Cortex of kidney (tissue), 1 donor: ENCODE measurements at places on chromosomes 5 and 9.

DNA sequence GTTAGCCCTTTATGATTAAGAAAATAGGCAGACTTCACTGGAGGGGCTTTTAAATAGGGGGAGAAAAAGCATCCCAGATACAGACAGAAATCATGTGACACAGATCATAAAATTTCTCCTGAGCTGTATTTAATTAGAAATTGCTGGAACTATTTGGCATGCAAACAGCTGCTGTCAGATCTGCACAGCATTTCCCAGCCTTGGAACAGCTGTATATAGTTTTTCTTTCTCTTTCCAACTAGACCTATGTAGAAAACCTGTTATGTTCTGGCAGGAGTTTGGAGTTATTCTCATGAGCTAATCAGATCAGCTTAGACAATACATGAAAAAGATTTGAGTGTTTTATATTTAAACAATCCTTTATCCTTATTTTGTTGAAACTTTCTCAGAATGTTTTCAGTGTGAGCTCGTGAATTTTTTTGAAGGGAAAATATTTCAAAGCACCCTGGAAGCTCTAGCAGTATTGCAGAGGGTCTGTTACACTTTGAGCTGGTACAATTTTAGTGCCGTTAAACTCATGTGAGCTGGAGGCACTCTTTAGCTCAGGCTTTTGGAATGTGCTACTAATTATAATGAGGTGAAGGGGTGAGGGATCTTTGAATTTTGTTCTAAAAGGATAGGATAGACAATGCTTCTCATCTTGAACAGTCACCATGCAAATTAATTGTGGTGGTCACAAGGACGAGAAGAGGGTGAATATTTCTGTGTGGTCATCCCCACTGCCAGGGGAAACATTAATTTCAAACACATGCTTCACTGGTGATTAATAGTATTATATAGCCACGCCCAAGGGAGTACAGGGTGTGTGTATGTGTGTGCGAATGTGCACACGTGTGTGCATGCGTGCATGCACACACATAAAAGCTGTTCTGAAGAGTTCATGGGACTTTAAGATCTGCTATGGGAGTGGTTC, 239.4 kb upstream of the FBXL7 start:
- no peak for DNase-seq

DNA sequence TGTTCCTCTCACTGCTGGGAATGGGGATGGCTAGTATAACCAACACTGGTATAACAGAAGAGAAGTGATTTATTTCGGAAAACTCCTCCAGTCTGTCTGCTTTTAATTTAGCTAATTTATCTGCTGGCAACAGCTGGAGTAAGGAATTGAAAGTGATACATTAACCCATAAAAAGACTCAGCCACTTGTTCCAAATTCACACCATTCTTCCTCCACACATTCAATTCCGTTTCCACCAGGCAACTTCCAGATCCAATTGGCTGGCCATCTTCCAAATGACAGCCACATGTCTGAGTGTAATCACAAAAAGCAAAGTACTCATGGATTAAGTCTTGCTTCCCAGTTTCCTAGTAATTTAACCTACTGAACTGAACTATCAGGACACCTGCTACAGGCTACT, 77.1 kb upstream of the RETREG1 start:
- DNase-seq = no peak

GRCh38 chr9:13555516-13555915, 276.0 kb upstream of the MPDZ start:
- no peak for DNase-seq

- no peak for DNase-seq
Observed at GRCh38 chr5:73238873-73239272, 65.9 kb downstream of the TMEM174 start.

DNA sequence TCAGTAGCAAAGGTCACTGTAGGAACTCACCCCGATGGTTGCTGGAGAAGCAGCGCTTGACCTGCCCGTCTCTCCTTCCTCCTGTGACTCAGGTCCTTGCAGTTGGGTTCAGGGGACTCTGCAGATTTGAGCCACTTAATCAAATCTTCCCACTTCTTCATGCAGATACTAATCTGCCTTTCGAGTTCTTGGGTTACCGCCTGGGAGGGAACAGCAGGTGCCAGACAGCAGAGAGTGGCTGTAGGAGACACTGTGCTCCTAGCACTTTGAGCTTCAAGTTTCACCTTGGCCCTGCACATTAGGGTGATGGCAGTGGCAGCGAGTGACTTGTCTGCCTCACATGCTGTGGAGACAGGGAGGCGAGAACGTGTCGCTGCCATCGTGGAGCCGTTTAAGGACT, 478.3 kb downstream of the PSAT1 start:
- no peak for DNase-seq

- no peak for DNase-seq
Observed at GRCh38 chr9:3495855-3496254, 29.9 kb downstream of the RFX3 start.

DNA sequence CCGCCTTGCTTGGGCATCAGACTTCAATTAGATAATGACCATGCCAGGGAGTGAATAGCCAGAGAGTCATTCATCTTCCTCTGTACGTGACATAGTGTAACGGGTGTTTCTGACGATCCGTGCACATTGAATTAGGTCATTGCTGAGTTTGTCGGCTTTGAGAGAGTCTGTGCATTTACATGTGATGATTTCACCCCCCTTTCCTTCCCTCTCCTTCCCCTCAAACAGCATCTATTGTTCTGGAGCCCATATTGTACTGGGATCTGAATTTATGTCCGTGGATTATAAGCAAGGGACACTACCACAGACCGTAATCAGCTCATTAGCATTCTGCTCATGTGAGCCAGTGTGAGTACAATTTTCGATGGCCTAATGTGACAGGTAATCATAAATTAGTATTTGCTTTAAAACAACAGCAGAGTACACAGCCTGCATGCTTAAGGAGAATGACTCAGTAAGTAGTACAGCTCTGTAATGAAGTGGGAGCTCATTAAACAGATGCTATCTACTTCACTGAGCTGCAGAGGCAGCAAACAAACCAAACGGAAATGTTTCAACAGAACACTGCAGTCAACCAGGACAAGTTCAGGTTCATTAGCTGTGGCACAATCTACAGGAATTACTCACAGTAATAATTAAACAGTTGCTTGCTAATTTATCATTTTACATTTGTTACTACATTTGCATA, 302.1 kb downstream of the CSNK1G3 start:
- DNase-seq = no peak

- no peak for DNase-seq
Observed at GRCh38 chr5:143691945-143692290, 120.0 kb upstream of the HMHB1 start.

DNA sequence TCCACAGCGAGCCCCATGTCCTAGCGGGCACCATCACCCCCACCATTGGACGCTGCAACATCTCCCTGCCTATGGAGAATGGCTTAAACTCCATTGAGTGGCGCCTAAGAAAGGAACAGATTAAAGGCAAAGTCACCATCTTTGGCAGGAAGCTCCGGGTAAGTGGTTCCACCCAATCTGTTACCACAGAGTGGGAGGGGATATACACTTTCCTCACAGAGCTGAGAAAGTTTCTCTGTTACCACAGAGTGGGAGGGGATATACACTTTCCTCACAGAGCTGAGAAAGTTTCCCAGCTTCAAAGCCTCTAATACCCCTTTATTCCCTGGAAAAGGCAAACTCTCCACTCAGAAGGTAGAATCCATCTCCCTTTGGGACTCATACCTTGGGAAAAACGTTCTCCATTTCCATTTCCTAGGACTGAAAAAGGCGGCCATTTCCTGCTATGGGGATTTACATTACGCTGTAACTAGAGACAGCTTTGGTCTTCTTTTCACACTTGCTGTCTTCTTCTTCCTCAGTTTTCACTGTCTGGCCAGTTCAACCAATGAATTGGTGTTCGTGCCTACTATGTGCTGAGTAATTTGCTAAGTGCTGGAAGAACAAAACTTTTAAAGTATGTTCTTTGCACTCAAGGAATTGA, 63.4 kb upstream of the WWC1 start:
- no peak for DNase-seq

DNA sequence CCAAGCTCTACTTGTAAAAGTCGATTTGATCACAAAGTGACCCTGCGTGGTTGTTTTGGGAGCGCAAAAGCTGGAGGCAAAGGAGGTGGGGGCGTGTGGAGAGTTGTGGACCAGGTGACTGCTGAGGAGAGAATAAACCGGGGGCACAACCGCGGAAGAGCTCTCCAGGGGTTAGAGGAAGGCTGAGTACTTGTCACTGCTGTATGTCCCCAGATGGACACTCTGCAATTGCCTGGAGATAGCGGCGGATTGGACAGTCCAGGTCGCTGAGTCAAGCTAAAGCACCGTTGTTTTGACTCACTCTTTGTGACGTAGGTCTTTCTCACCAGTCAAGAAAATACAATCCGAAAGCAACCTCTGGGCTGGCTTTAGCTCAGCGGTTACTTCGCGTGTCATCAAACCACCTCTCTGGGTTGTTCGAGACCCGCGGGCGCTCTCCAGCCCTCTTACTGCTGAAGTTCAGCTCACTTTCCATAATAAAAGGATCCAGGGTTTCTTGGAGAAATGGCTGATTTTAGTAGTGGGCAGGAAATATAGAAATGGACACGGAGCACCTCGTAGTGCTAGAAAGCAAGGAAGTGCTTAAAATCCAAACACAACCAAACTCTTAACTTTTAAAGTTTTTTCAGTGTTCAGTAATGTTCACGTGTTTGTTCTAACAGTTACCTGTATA, 25.7 kb downstream of the ZMAT2 start:
- no peak for DNase-seq

- DNase-seq = no peak
Observed at GRCh38 chr5:51389288-51389576, 6.0 kb downstream of the ISL1 start.

DNA sequence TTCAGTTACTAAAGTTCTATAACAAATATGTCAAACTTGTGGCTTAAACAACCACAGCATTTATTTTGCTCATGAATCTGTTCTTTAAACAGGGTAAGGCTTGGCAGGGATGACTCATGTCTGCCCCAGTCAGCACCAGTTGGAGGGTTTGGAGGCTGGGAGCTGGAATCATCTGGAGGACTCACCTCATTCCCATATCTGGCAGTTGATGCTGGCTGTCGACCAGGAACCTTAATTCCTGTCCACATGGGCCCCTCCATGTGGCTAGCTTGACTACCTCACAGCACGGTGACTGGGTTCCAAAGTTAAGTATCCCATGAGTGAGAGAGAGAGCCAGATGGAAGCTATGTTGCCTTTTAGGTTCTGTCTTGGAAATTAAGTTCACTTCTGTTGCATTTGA, 13.8 kb upstream of the CCL28 start:
- DNase-seq = no peak

DNA sequence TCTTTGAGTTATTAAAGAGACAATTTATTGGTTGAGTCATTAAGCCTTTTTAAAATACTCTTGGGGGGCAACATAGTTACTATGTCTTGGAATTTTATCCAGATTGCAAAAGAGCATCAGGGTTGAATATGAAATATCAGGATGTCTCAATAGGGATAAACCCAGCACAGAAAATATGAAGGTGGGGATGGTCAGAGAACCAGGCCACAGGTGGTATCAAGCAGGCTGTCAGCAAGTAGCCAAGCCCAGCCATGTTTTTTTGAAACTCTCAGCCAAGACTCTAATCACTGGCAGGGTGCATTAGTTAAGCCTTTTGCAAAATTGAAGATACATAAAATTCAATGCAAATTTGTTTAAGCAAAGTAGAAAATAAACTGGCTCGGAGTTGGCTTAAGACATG, 468.9 kb downstream of the DTWD2 start:
- DNase-seq = no peak

DNA sequence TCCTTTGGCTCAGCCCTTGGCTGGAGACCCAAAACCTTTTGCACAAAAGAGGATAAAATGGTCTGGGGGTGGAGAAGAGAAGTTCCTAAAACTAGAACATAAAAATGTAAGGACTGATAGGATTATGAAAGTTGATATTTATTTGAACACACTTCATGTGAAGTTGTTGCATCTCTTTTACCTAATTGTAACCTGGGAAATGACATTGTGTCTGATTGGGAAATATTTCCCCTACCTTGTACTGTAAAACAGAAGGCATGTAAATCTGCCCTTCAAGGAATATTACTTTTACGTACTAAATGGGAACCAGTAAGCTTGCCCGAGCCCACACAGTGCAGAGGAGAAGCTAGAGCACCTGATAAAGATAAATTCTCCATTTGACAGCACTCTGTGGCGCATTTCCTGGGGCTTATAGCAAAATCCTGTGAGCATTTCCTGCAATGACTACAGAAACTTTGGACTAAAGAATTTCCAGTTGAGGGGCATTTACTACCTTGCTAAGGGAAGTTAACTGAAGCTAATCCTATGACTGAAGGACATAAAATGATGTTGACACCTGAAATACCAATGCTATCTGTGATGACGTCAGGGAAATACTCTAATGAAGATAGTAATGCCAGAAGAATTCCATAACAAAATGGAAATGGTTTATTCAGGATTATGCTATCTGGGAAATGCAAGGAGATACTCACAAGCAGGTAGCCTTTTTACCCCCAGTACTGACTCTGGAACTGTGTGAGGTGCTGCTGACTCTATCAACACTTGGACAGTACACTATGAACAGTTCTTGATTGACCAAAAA, 78.3 kb upstream of the LIFR start:
- no peak for DNase-seq

GRCh38 chr5:68922172-68922987, 171.4 kb upstream of the SLC30A5 start:
- DNase-seq = no peak

- no peak for DNase-seq
Observed at GRCh38 chr5:167982-168660, 23.2 kb upstream of the LRRC14B start.

DNA sequence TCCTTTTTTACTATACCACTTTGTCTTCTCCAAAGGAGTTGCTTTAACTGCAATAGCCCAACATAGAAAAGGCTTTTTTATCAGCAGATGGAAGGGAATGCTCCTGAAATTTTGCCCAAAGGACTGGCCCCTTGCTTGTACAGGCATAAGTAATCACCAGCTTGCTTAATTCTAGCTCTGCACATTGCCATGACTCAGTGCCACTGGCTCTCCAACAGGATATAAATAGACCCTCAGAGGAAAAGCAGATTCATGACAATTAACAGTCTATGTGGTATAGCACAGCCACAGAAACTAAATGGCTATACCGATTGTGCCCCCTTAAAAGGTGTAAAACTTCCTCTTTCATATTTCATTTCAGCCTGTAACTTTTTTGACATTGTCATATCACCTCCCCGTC, 227.0 kb downstream of the ZNF608 start:
- no peak for DNase-seq

DNA sequence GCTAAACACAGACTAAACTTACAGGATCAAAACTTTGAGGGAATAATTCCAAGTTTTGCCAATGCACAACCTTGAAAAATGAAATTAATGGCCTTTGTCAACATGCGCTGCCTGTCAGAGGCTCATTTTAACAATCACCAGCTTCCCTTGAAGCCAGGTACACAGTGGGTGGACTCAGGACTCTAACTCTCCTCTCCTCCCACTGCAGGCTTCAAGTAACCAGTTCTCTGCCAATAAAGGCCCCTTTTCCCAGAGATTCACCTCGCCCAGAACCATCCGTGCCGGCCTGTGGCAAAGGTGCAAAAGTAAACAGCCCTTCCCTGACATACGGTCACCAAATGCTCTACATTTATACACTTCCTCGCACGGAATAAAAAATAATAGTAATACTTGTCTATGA, 18.4 kb upstream of the FBP2 start:
- DNase-seq = no peak
